ENCODE measurements at places on chromosomes 16 and 17. TPM values are rescaled to one million over a fixed set of nuclear protein-coding genes. Genes with fewer than 3 reads are reported as not detected.

The MT4 gene
- not detected for total RNA-seq

The TMEM92 gene
- 16.1 TPM for total RNA-seq

The DNAH9 gene
- 0.07 TPM for total RNA-seq

The ABCA8 gene
- 0.33 TPM for total RNA-seq

The ALDH3A1 gene
- 1,130 TPM for total RNA-seq

The MYCBPAP gene
- 0.63 TPM for total RNA-seq

The CTRB2 gene
- total RNA-seq = not detected

The DPEP2NB gene
- total RNA-seq = not detected

The SLC47A2 gene
- 0.12 TPM for total RNA-seq

The AATK gene
- total RNA-seq = 0.64 TPM

The NPIPA2 gene
- total RNA-seq = 2.2 TPM

The MAF gene
- 0.34 TPM for total RNA-seq

The TP53TG3C gene
- total RNA-seq = 0.24 TPM

The HIGD1B gene
- not detected for total RNA-seq

The C16orf89 gene
- total RNA-seq = not detected

The STH gene
- total RNA-seq = not detected

The CFAP97D1 gene
- total RNA-seq = 0.03 TPM

The SLC25A39 gene
- total RNA-seq = 156 TPM

The ALOX12B gene
- total RNA-seq = 1.3 TPM

The BCKDK gene
- 52.2 TPM for total RNA-seq

The KRT14 gene
- 0.17 TPM for total RNA-seq

The CTF1 gene
- total RNA-seq = 0.17 TPM

The FADS6 gene
- 0.09 TPM for total RNA-seq

The SHISA6 gene
- total RNA-seq = not detected

The FBXL20 gene
- total RNA-seq = 7.5 TPM

The UTS2R gene
- not detected for total RNA-seq

The DHX58 gene
- total RNA-seq = 0.45 TPM

The HOXB4 gene
- total RNA-seq = 0.09 TPM

The SULT1A2 gene
- total RNA-seq = 0.12 TPM

The MYL4 gene
- not detected for total RNA-seq

The MED9 gene
- total RNA-seq = 18.7 TPM

The MT1E gene
- total RNA-seq = 0.17 TPM

The TLCD2 gene
- total RNA-seq = 1.8 TPM

The REXO5 gene
- 4.5 TPM for total RNA-seq

The C17orf50 gene
- 0.44 TPM for total RNA-seq

The RNF43 gene
- 0.18 TPM for total RNA-seq

Measured in A549 treated with Hydrocortisone at 1 μM for 4 hours (cell line).